ENCODE measurements at places on chromosomes 13 and 19.

GRCh38 chr19:14349426-14349825 is 31.8 kb upstream of the ADGRE5 start:
- no peak overlapping the region for H3K4me3 ChIP-seq
- H3K36me3 ChIP-seq, result no peaks in the 10 kb centered on the region
- DNase-seq, result no peak

DNA sequence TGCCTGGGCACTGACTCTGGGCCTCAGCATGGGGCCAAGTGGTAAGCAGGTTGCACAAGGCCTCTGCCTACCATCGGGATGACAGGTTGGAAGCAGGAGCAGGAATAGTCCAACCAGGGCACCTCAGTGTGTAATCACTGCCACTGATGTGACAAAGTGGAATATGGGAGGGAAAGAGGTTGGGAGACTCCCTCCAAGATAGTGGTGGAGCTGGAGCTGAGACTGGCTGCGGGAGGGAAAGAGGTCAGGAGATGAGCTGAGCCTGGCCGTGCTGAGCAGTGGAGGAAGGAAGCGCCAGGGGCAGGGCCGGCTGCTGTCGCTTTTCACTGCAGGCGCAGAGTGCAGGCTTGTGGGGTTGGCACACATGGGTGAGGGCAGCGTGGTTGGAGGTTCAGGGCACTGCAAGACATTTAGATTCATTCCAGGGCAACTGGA is 6.8 kb downstream of the UPF3A start:
- no peak overlapping the region for H3K4me3 ChIP-seq
- peaks cover 12% of the 10 kb centered on the region for H3K36me3 ChIP-seq
- DNase-seq, result no peak
- H3K27ac ChIP-seq, result no peak overlapping the region
- H3K4me1 ChIP-seq, result no peaks in the 10 kb centered on the region

- no peak overlapping the region for H3K4me3 ChIP-seq
- peak; percentile 55 for DNase-seq
- no peaks in the 10 kb centered on the region for H3K27me3 ChIP-seq
- no peak overlapping the region for H3K27ac ChIP-seq
- no peaks in the 10 kb centered on the region for H3K36me3 ChIP-seq
Observed at GRCh38 chr13:81957121-81957520, 1616.2 kb upstream of the SPRY2 start.

DNA sequence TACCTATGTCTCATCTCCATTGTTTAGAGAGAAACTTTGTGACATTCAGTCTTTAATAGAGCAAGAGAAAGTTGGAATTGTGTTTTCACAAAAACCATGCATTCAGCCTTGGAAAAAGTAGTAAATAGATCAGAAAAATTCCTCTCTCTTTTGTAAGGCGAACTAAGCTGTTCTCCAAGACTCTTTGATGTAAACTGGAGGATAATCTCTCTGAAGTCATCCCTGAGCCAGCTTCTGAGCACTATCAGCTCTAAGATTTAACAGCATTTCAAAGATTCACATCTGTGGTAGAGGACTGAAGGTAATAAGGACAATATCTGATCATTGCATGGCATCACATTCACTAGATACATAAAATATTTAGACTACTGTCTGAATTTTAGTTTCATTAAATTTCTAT is 904.6 kb upstream of the ATXN8OS start:
- no peak overlapping the region for H3K27ac ChIP-seq
- no peaks in the 10 kb centered on the region for H3K36me3 ChIP-seq
- H3K4me3 ChIP-seq, result no peak overlapping the region
- no peaks in the 10 kb centered on the region for H3K4me1 ChIP-seq

Measured in mesendoderm (in vitro differentiated cells).